Kidney capillary endothelial cell (primary cell): ENCODE measurements at places on chromosomes 16 and 17.

GRCh38 chr17:80109713-80110446 is 8.5 kb downstream of the GAA start:
- no peak for DNase-seq

GRCh38 chr16:57993897-57994296 is 6.6 kb downstream of the ZNF319 start:
- no peak for DNase-seq

DNA sequence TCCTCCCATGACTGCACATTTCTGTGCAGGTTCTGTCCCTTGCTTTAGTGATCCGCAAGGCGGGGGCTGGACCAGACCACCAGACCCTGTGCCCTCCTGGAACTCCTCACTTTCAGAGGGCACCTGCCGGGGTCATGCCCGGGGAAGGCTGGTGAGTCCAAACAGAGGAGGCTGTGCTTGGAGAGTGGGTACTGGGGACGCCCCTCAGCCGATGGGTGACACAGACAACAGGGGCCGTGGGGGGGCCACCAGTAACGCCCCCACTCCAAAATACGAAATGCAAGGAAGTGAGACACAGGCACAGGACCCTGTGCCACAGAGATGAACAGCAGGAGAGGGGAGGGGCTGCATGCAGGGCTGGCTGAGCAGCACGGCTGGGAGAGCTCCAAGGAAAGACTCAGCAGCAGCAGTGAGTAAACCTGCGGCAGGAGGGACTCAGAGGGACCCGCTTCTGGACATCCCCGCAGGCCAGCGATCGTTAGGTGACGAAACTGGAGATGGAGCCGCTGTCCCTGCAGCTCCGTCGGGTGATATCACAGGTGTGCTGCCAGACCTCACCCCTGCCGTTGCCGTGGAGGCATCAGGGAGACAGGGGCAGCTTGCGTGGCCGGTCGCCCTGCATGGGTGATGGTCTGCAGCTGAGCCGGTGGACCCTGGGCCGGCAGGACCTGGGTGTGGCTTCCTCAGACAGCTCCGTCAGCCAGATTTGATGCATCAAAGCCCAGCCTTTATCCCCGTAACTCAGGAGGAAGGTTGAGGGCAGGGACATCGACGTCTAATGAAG is 71.2 kb upstream of the GNG13 start:
- DNase-seq: no peak

GRCh38 chr17:77018504-77018903 is 122.3 kb upstream of the SEC14L1 start:
- DNase-seq: no peak

DNA sequence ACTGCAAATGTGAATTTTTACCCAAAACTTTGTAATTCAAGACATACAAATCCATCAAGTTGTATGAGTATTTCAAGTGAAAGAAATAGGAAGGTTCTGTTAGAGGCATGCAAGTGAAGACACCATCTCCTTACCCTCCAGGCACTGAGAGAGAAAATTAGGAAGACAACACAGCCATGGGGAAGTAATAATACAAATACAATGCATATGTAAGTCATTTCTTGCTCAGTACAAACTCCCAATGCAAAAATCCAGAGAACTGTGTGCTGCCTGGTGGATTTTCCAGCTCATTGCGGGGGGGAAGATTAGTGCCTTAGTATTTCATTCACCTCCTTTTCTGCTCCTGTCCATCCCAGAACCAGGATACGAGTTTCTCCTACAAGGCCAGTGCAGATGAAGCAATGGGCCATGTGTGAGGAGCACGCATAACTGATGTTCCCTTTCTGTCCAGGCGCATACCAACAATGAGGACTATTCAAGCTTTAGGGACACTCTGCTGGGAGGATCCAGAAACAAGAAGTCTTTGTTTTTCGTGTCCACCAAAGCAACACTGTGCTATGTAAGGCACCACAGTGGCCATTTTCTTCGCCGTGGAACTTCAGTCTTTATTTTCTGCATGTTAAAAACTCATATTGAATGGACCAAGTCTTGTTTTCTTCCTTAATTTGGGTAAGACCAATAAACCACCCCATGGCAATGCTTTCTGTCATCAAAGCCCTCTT is 143.7 kb upstream of the RCVRN start:
- no peak for DNase-seq

DNA sequence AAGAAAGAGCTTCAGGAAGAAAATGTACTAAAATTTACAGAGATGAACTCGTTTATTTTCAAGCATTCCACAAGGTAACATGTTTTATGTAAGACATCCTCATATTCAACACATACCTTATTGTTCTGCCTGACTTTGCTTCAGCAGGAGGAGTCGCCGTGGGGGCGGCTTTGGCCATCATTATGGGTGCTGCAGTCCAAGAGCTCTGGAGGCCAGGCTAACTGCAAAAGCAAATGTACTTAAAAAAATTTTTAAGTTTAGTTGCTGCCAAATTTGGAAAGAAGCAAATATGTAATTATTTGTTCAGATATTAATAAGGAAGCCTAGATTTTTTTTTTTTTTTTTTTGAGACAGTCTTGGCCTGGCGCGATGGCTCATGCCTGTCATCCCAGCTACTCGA is 4.1 kb upstream of the SPG7 start:
- no peak for DNase-seq

DNA sequence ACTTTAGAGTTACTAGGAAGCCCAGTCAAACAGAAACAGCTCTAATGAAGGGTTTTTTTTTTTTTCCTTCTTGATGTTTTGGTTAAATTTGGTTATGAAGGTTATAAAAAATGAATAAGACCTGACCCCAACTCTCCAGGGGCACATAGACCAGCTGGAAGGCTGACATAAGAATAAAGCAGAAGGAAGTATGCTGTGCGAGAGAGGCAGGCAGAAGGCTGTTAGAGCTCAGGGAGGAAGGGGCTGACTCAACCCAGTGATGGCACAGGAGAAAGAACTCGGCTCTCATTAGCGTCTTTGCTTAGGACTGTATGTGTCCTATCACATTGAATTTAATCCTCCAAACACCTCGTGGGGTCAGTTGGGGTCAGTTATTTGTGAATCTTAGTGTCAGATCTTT is 474.6 kb downstream of the PMP22 start:
- no peak for DNase-seq

- no peak for DNase-seq
Observed at GRCh38 chr16:3830625-3831254, 49.8 kb downstream of the CREBBP start.

DNA sequence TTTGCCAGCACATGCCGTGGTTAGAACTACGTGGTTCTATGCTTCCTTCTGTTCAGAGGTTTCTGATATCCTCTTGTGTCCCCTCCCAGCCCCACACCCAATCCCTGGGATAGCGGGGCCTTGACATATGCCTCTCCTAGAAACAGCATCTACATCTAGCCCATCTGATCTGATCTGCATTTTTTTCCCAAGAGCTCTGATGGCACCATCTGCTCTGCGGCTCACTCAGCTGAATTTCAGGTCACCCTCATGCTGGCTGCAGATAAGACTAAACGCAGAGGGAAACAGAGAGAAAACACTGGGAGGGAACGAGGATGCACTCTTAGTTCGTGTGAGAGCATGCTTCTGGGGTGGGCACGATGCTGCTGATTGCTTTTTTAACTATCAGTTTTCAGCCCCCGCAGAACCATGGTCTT is 10.7 kb downstream of the WIPI1 start:
- DNase-seq: no peak

DNA sequence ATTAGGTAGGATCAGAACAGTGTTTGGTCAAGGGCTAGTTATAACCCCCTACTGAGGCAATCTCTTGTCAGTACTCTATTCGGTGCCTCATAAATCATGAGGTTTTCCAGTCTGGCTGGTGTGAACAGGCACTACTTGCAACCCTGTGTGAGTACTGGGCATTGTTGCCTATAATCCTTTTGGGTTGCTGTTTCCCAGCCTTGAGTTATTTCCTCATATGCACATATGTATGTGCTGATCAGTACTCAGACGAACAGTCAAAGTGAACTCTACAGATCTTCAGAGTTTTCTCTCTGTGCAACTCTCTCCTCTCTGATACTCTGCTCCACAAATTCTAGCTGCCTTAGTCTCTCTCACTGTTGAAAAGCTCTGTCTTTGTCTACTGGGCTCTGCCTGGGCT is 164.3 kb downstream of the CDK5R1 start:
- DNase-seq: no peak

GRCh38 chr16:31350275-31351005 is 4.5 kb upstream of the ITGAX start:
- DNase-seq: no peak

DNA sequence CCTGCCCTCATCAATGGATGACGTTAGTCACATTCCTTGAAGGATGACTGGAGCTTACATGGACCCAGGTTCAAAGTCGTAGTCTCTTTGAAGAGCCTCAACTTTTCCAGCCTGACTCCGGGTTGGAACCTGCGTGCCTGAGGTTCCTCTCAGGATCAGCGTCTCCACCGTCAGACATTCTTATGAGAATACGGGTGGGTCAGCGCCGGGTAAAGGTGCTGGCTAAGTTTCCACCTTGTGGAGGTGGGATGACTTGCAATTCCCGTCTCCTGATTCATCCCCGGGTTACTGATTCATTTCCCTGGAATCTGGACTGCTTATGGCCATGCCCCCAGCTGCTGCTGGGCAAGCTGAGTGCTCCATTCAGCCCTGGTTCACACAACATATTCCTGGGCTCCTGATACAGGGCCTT is 38.9 kb upstream of the CMIP start:
- DNase-seq: peak; percentile 94

DNA sequence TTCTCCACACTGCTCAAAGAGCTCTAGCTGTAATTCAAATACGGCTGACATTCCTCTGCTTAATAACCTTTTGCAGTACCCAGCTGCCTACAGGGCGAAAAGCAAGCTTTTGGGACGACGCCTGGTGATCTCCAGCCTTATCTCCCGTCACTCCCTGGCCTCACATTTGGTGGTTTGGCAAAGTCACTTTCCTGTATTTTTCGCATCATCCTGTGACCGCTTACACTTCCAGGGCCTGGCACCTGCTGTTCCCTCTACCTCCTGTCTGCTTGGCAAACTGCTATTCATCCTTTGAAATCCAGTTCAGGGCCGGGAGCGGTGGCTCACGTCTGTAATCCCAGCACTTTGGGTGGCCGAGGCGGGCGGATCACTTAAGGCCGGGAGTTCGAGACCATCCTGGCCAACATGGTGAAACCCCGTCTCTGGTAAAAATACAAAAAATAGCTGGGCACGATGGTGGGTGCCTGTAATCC is 2.7 kb upstream of the BHLHA9 start:
- DNase-seq: no peak

GRCh38 chr17:73160980-73161630 is 3.7 kb upstream of the SSTR2 start:
- DNase-seq: no peak

DNA sequence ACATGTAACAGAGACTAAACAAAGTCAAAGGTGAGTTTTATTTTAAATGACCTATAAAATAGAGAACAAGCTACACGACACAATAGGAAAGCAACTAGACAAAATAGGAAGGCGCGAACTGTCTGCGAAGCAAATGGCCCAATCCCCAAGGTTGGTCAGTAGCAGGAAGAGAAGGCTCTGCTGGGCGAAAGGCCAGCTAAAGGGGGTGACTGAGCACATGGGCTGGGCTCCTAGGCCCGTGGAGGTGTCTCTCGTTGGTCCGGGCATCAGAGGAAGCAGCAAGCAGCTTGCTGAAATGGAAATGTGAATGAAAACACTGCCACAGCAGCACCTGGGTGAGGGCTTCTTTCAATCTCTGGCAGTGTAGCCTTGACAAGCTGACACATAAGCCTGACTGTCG is 129.4 kb downstream of the ZNF778 start:
- DNase-seq: no peak

DNA sequence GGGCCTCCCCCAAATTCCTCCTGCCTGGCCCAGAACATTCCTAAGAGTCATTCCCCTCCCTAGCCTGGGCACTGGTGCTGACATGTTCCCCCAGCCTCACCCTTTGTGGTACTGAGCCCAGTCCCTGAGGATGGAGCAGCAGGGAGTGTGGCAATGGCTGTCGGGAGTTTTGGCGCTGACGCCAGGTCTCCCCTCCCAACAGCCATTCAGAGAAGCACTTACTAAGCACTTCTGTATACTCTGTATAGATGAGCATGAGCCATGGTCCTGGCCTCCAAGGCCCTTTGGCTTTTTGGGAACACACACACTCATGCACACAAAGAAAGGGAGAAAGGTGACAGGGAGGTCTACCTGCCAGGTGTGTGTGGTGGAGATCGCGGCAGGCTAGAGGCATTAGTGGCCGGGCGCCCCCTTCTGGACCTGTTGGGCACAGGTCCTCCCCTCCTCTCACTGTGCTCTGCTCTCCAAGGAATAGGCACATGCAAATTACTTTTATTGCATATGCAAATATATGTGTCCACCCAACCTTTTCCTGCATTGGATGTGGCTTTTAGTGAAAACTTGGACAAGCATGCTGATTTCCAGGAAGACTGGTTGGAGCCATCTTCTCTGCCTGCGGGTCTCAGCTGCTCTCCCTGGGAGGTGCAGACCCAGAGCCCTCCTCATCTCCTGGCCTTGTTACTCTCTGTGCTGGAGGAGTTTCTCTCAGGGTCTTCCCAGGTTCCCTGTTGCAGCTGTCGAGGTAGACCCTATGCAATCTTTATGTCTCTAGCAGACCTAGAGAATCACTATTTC is 17.4 kb upstream of the C17orf107 start:
- DNase-seq: no peak

- DNase-seq: no peak
Observed at GRCh38 chr16:56468800-56469199, 17.4 kb downstream of the OGFOD1 start.

- no peak for DNase-seq
Observed at GRCh38 chr17:68763562-68763961, 162.4 kb upstream of the FAM20A start.

DNA sequence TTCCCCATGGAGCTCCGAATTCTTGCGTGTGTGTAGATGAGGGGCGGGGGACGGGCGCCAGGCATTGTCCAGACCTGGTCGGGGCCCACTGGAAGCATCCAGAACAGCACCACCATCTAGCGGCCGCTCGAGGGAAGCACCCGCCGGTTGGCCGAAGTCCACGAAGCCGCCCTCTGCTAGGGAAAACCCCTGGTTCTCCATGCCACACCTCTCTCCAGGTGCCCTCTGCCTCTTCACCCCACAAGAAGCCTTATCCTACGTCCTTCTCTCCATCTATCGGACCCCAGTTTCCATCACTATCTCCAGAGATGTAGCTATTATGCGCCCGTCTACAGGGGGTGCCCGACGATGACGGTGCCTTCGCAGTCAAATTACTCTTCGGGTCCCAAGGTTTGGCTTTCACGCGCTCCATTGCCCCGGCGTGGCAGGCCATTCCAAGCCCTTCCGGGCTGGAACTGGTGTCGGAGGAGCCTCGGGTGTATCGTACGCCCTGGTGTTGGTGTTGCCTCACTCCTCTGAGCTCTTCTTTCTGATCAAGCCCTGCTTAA is 617 bp upstream of the SENP3 start:
- peak; percentile 85 for DNase-seq

DNA sequence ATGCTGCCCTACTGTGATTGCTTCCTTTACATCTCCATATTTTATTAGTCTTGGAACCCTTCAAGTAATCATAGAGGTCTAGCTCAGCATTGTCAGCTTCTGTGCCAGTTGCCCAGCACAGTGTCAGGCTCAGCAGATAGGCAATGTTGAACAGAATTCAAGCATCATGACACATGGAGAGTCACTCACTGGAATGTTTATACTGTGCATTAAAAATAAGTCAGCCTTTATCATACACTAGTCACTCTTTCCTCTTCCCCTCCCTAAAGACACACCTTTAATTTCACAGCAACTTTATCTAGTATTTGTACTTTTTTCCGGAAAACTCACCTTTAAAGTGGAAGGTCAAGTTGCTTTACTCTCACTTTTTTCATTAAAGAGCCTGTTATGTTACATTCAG is 253.8 kb upstream of the CDH11 start:
- peak; percentile 7 for DNase-seq

GRCh38 chr17:34581446-34582184 is 2.2 kb downstream of the TMEM132E start:
- peak; percentile 2 for DNase-seq
